ENCODE measurements at places on chromosomes 11 and 22.
A peak's percentile ranks its signal among the peaks of the same experiment; 100 is the strongest.

GRCh38 chr22:33515795-33516194, 404.5 kb downstream of the LARGE1 start:
- no peak for DNase-seq

- DNase-seq = no peak
These were observed 35.2 kb downstream of the PPP2R1B start for GRCh38 chr11:111730871-111731591.

GRCh38 chr11:35856756-35857155, 87.1 kb upstream of the LDLRAD3 start:
- DNase-seq = no peak

DNA sequence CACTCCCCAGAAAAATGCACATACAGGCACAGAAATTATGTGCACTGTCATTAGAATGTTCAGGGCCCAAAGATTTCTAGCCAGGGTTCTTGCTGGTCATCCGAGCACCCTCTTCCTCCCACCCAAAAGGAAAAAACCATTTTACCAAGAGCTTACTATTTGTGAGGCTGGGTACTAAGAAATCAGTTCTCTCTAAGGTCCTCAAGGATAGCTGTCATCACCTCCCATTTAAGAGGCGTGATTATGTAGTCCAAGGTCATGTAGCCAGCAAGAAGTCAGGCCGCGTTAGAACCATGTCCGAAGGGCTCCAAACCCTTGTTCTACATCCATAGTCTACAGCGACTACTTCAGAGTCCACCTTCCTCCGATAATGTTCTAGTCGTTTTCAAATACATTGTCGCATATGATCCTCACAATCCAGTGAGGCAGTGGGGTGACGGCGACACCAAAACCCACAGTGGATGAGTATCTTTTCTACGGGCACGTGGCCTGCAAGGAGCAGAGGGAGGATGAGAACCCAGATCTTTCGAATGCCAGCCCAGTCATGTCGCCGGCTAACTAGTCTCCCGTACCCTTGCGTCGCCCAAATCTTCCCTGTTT, 634 bp downstream of the TIMM8B start:
- DNase-seq = no peak

DNA sequence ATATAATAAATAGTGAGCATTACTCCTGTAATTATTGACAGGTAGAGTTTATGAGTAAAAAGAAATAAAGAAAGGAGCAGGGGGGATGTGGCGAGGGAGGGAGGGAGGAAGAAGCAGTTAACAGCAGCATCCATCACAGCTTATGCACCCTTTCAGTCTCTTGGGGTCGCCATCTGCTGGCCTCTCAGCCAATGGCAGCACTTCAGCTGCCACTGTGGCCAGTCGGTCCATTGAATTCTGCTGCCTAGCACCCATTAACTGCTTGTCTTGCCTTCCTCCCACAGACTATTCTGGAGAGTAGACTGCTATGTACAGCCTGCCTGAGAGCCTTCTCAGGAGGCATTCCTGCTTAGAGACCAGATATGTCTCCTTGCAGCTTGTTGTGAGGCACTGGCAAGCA, 388.3 kb downstream of the TENM4 start:
- DNase-seq = no peak

DNA sequence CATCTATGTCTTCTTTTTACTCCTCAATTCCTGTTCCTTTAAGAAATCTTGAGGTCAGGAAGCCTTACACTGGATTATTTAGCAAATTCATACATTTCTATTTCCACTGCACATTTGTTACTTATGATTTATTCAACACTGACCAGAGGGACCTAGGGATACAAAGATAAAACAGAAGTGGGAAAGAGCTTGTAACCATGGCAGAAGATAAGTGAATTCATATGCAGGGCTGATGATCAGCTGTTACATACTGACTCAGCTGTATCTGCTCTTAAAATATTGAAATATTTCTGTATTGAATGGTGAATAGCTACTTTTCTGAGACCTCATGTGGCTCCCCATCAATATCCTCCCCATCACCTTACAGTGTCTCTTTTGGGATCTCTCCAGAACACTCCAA, 25.2 kb downstream of the HORMAD2 start:
- no peak for DNase-seq

DNA sequence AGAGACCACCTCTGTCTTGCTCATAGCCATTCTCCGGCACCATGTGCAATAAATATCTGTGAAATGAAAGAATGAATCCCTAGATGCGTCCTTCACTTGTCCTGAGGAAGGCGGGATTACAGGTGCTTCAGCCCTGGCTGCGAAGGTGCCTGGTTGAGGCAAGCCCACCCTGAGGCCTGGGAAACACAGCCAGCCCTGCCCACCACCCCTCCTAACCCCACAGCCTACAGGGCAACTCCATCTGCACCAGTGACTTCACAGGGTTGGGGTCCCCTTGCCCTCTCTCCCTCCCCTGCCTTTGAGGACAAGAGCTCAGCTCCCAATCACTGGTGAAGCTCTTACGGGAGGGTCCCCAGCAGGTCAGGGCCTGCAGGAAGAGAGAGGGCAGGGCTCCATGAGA, 17.5 kb upstream of the SCGB1A1 start:
- DNase-seq = no peak

GRCh38 chr11:26070714-26071380, 261.1 kb upstream of the ANO3 start:
- no peak for DNase-seq

- no peak for DNase-seq
These were observed 38.5 kb upstream of the GRAMD4 start for GRCh38 chr22:46581538-46582244.

- DNase-seq = no peak
These were observed 19.9 kb downstream of the HPS4 start for GRCh38 chr22:26463688-26464087.

DNA sequence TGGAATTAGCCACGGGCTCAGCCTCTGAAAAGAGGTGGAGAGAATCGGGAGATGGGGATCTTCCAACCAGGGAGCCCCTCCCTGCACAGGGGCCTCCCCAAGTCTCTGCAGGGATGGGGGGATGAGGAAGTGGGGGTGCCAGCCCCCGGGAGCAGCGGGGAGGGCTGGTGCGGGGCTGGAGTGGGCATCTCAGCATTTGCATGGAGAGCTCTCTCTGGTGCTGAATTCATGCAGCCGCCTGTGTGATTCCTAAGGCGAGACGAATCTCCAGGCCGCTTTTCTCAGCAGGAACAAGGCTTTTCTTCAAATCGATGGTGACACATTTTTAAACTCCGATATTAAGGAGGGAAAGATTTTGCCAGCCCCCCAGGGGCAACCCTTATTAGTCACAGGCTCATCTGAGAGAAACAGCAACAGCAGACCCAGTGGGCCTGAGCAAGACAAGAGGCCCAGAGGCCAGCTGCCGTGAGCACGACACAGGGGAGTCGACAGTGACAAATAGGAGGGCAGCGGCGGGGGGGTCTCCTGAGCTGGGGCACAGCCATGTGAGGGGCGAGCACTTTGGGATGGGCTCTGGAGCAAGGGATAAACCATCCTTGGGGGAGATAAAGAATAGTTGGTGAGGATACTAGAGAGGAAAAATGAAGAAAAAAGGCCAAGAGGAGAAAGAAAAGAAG, 29.0 kb downstream of the MACROD1 start:
- no peak for DNase-seq

GRCh38 chr11:65573391-65574079, 1.2 kb downstream of the FAM89B start:
- no peak for DNase-seq

DNA sequence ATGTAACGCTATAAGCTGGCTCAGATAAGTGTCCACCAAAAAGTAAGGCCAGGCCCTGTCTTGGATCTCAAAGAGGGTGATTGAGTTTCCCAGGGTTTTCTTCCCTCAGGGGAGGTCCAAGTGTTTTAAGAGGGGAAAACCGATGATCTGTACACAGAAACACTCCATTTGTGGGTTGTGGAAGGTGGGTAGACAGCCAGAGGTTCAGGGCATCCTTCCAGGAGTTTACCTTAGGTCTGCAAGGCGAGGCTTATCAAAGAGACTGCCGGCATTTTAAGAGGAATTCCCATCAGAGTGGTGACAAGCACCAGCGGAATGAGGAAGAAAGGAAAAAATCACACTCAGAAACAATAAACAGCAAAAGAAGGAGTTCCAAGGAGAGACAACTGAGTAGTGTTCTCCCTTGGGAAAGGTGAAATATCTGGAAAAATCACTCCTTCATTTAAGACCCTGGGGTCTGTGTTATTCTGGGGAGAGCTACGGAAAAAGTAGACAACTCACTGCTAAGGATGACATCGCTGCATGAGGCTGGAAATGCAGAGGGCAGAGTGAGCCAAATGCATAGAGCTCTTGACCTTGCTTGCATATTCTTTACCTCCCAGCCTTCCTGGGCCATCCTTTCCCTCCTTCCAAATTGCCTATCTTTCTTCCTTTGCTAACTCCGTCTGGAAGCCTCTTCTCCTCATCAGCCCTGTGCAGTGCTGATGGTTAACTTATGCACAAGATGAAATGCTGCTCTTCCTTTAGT, 22.1 kb upstream of the MMP7 start:
- DNase-seq = peak; percentile 55

DNA sequence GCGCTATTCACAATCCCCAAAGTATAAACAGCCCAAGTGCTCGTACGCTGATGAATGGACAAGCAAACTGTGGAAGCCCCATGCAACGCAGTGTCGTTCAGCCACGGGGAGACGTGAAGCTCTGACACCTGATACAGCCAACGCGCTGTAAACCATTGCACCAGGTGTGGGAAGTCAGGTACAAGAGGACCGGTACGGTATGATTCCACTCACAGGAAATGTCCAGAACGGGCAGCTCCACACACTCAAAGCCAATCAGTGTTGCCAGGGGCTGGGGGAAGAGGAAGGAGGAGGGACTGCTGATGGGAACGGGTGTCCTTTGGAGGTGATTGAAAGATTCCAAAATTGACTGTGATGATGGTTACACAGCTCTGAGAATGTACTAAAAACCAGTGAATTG, 64.5 kb downstream of the BRD1 start:
- no peak for DNase-seq

DNA sequence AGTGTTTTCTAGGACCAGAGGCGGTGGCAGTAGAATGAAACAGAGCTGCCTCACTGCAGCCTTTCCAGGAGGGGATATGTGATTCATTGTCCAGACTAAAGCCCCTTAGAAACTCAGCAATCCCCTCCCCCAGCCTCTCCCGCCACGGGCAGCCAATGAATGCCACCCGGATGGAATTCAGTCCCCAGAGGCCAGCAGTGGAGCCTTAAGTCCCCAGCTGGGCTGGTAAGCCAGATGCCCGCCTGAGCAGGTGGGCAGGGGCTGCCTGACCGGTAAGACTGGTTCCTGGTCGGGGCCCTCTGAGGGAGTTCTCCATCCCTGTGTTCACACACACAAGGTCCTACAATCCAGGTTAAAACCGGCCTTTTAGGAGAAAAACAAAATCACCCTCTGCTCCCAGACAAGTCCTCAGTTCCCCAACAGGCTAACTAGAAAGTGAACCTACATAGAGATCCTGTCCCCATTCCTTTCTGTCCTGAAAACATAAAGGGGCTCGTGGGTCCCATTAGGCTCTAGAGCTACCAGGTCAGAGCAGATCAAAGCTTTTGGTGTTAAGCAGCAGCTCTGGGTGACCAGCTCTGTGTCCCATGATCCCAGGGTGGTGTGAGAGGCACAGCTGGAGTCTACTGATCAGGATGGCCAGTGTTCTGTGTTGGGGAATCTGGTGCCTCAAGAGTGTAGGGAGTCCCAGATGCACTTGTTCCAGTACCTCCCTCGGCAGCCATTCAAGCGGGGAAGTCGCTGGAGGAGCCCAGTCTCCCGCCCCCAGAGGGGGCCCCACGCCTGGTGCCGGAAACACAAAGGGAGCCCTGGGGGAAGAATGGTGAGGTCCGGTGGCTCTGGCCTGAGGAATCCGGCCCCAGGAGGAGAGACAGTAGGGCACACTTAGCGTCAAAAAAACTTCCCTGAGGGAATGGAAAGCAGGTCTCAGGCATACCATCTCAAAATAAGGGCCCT, 2.6 kb downstream of the PATZ1 start:
- DNase-seq = peak; percentile 21

- DNase-seq = no peak
These were observed 733.7 kb downstream of the NELL1 start for GRCh38 chr11:21403069-21403468.

DNA sequence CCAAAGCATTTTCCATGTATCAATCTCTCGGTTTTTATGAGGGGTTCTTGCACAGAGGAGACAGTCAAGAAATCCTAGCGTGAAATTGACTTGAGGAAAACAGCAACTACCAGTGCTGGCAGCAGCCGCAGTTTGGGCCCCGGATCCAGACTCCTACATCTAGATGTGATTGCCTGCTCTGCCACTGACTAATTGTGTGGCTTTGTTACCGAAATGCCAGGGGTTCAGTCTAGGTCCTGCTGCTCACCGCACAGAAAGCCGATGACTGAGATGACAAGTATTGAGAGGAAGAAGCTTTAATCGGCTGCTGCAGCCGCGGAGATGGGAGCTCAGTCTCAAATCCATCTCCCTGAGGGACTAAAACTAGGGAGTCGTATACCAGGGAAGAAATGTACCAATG, 8.2 kb upstream of the GLB1L3 start:
- no peak for DNase-seq

DNA sequence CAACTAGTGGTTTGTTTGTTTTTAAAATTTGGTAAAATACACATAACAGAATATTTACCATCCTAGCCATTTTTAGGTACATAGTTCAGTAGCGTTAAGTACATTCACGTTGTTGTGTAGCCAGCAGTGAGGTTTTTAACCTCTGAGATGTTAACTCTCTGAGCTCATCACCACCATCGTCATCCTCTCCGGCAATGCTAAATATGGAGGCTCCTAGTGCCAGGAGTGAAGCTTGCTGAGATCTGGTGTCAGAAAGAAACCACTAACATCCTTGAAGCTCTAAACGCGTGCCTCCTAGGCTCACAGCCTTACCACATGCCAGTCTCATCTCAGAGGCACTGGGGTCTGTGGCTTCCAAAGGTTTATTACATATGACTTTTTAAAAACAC, 330.2 kb upstream of the B3GAT1 start:
- peak; percentile 5 for DNase-seq

DNA sequence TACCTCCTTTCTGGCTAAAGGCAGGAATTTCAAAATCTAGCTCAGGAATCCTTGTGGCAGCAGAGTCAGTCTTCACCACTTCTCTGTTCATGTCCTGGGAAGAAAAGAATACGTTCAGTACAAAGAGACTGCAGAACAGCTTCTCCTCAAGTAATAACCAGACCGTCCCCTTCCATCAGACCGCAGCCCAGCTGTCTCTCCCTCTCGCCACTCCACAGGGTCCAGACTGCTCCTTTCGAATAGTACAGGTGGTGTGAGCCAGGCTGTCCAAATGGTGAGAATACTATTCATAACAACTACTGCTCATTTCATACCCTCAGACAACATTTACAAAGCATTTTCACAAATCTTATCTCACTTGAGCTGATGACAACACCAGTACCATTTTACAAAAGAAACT, 857 bp downstream of the ZPR1 start:
- no peak for DNase-seq

- no peak for DNase-seq
These were observed 405.6 kb downstream of the RAB38 start for GRCh38 chr11:87769661-87770060.

GRCh38 chr11:97956904-97957303, 1063.8 kb upstream of the CNTN5 start:
- DNase-seq = no peak

- DNase-seq = peak; percentile 27
These were observed 7.4 kb upstream of the PMM1 start for GRCh38 chr22:41596776-41597634.
